ENCODE measurements at places on chromosomes 1 and 21.

- DNase-seq = no peak
Observed at GRCh38 chr21:34552360-34553098, 40.5 kb upstream of the KCNE1 start.

DNA sequence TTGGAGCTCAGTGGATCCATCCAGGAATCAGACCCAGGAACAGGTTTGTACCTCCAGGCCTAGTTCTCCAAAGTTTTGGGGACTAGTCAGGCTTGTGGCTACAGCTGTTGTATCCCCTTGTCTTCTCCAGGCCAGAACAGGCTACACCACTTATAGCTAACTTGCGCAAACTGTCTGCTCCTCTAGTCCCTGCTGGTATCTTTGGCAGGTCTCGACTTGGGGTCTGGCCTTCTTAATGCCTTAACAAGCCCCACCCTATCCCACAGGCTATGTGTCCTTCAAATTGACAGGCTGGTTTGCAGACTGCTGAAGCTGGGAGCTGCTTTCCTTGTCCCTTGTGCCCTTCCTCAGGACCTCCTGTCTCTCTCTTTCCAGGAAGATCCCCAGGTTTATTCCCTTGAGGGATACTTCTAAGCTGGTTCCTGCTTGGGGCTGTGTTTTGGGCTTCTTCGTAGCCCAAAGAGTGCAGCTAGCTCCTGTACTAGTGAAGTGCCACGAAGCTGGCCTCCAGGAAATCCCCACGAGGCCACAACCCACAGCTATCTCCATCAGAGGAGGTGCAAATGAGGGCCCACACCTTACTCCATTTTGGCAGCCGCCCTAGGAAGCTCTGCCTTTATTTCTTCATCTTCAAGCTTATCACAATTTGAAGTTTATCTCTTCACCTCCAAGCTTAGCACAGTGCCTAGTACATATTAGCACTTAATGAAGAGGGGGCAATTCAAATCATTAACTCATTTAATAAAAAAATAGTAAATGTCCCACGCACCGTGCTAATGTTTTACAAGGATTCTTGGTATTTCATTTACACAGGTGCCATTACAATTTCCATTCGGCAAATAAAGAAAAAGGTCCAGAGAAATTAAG lies 683 bp upstream of the DMAP1 start:
- peak; percentile 9 for DNase-seq

DNA sequence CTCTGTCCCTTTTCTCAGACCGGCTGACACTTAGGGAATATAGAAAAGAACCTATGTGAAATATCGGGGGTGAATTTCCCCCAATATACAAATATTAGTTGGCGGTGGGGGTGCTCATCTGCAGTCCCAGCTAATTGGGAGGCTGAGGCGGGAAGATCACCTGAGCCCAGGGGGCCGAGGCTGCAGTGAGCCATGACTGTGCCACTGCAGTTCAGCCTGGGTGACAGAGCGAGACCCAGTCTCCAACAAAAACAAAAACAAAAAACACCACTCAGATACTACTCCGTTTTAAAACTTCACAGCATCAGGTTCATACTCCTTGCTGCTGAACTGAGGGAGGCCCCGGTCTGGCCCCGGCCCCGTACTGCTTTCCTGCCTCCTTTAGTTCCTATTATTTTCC lies 5.9 kb upstream of the EXOSC10 start:
- DNase-seq = no peak

DNA sequence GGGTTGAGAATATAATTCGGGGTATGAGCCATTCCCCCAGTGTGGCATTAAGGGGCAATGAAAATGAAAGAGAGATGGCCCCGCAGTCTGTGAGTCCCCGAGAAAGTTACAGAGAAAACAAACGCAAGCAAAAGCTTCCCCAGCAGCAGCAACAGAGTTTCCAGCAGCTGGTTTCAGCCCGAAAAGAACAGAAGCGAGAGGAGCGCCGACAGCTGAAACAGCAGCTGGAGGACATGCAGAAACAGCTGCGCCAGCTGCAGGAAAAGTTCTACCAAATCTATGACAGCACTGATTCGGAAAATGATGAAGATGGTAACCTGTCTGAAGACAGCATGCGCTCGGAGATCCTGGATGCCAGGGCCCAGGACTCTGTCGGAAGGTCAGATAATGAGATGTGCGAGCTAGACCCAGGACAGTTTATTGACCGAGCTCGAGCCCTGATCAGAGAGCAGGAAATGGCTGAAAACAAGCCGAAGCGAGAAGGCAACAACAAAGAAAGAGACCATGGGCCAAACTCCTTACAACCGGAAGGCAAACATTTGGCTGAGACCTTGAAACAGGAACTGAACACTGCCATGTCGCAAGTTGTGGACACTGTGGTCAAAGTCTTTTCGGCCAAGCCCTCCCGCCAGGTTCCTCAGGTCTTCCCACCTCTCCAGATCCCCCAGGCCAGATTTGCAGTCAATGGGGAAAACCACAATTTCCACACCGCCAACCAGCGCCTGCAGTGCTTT lies 9.4 kb downstream of the PROX1 start:
- no peak for DNase-seq

GRCh38 chr1:220326578-220326977 lies 54.3 kb upstream of the RAB3GAP2 start:
- DNase-seq = no peak

DNA sequence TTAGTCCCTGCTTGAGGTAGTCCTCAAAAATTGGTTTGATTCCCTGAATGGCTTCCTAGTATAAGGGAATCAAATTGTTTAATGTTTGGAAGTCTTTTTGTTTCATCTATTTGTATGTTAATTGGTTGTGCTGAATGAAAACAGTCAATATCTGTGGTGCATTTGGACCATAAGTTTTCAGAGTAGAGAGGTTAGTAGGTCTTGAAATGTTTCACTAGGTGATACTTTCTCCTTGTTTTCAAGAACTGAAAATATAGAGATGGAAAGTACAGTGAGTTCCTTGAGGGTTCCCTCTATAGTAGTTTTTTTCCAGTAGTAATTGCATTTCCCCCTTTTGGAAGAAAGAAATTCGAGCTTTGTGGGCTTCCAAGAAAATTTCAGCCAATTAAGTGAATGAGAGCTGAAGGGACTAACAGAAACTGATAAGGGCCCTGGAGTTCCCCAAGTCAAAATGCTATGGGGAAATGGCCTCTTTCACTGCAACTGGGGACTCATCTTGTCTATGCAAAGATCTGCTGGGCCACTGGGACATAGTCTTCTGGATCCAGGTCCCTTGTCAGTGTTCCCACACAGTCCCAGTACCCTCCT lies 18.6 kb upstream of the CEP350 start:
- no peak for DNase-seq

GRCh38 chr1:145545055-145545454 lies 62.7 kb upstream of the GPR89A start:
- no peak for DNase-seq

DNA sequence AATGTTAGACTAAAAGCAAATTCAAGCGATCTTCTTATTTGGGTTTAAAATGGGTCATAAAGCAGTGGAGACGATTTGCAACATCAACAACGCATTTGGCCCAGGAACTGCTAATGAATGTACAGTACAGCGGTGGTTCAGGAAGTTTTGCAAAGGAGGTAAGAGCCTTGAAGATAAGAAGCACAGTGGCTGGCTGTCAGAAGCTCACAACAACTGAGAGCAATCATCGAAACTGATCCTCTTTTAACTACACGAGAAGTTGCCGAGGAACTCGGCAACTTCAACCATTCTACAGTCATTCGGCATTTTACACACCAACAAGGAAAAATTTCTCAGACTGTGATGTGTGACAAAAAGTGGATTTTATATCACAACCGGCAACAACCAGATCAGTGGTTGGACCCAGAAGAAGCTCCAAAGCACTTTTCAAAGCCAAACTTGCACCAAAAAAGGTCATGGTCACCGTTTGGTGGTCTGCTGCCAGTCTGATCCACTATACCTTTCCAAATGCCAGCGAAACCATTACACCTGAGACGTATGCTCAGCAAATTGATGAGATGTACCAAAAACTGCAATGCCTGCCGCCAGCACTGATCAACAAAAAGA lies 47.9 kb downstream of the ASH1L start:
- no peak for DNase-seq

DNA sequence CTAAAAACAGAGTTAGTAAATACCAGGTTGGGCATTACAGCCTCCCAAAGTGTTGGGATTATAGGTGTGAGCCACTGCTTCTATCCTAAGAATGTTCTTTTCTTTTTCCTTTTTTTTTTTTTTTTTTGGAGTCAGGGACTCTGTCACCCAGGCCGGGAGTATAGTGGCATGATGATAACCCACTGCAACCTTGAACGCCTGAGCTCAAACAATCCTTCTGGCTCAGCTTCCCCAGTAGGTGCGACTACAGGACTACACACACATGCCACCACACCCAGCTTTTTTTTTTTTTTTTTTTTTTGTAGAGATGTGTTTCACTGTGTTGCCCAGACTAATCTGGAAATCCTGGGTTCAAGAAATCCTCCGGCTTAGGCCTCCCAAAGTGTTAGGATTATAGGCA lies 5.9 kb downstream of the ZBTB8OS start:
- no peak for DNase-seq

DNA sequence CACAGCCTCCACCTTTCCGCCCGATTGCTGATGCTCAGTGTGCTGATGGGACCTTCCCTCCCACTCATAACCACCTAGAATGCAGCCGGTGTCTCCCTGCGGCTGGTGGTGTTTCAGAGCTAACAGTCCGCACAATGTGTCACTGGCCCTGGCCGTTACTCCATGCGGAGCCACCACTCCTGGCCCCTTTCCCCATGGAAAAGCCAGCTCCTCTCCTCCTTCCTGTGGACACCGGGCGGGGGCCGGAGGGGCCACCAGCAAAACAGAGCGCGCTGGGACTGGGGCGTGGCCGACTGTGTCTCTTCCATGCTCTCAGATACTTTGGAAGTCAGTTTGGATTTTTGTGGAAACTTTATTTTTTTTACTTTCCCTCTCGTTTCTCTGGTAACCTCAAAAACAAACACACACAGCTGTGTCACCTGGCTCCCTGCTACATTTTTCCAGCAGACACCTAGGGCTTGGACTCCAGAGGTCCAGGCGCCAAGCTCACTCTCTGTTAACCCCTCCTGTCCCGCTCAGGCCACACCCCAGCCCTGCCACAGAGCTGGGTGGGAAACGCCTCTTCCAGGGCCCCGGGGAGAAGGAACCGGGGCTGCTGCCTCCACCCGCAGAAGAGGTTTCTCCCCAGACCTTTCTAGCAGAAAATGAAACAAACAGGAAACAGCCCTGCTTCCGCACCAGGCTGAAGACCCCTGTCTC lies 32.5 kb upstream of the COL6A2 start:
- no peak for DNase-seq

GRCh38 chr1:64912191-64912590 lies 54.2 kb downstream of the JAK1 start:
- no peak for DNase-seq

- no peak for DNase-seq
Observed at GRCh38 chr1:174768516-174768915, 231.2 kb upstream of the CACYBP start.

DNA sequence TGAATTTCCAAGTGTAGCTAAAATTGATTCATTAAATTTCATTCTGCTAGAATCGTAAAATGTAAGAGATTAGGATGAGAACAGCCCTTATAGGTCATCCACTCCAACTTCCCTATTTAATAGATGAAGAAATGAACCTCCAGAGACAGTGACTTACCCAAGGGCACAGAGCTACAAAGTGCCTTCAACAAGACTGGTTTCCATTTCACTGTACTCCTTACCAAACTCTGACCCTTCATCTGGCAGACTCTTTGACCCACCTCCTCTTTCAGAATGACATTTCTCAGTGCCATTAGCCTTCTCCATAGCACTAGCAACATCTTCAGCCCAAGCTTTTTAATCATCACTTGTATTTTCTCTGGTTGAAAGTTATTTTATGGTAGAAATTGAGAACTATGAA lies 161.3 kb downstream of the NEK7 start:
- DNase-seq = no peak

- no peak for DNase-seq
Observed at GRCh38 chr1:14403961-14404645, 194.4 kb upstream of the KAZN start.

DNA sequence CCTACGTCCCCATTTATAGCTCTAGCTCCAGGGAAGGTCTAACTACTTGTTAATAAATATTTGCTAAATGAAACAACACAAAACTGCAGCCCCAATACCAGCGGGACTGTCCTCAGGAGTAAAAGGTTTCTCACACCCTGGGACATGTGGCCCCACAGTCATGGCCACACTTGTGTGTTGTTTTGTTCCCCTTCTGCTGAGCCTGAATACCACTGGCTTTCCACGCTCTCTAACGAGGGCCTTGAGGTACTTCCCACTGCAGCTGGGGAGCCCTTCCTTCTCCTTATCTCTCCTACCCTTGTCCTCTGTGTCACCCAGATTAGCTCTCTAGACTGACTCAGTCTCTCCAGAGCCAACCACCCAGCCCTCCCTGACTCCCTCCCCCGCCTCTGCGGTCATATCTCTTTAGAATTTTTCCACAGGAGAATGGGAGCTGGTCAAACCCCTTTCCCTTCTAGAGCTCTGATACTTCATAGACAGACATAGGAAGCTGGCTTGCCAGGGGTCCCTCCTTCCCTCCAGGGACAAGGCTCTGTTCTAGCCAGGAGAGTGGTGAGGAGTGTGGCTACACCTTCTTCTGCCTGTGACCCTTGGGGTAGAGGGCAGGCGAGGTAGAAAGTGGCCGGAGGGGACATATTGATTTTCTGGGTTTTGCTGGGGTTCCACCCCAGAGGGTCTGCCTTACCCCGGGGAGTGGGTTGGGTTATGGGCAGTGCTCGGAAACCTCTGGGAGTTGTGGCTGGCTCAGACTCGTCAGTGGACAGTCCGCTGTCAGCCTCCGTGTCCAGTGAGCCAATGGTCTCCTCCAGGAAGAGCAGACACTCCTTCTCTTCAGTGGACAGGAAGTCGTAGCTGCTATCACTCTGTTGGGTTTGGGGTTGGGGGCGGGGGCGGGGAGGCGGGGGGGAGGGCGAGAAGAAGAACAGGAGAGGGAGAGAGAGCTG lies 8.1 kb downstream of the C1orf116 start:
- no peak for DNase-seq

DNA sequence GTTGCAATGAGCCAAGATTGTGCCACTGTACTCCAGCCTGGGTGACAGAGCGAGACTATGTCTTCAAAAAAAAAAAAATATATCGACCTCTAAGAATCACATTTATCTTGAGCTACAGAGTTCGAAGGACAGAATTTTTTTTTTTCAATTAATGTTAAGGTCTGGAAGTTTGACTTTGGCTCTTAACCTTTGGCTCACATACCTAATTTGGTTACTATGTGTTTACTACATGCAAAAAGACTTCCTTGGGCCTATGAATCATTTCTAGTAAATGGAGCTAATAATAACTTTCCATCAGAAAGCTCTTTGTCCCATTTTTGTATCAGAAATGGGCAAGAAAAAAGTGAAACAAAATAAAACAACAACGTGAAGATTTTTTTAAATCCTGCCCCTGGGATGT lies 351.2 kb downstream of the SMYD3 start:
- no peak for DNase-seq

- no peak for DNase-seq
Observed at GRCh38 chr1:33377756-33378155, 53.1 kb downstream of the PHC2 start.

- no peak for DNase-seq
Observed at GRCh38 chr1:161872506-161872905, 106.4 kb downstream of the ATF6 start.

- no peak for DNase-seq
Observed at GRCh38 chr1:10821388-10821787, 24.9 kb upstream of the CASZ1 start.
